GM23248 (cell line): ENCODE measurements at places on chromosomes 5 and 9.
A peak's percentile ranks its signal among the peaks of the same experiment; 100 is the strongest.

DNA sequence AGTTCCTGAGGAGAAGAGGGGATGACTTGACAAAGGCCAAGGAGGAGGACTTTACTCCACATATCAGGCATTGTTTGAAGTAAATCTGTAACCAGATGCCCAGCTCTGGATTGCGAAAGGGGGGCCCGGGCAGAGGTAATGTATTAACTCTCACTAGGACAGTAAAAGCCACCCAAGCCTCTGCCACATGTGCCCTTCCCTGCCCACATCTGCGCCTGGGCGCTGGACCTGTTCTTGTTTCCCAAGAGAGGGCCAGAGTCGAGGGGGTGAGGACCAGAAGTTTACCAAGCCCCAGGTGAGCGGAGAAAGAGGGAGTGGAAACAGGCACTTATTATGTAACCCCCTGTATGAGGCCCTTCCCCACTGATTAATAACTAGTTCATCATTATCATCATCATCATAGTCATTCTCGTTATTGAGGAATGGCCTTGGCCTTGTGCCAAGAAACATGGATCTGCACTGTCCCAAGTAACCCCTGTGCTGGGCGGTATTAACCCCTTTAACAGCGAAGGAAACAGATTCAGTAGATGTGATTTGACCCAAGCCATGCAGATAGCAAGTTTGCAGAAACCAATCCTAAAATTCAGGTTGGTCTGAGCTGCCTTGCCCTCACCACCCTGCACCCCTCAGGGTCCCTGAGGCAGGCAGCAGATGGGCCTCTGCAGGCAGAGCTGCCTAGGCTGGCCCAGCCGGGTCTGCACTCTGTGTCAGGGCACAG, at the start of gene SLC23A1:
SLC23A1 (minus strand) TSS at position 23 of the 718 bp plus-strand sequence. CDS start 44 bp downstream, outside the sequence.
- DNase-seq: peak; percentile 47

- DNase-seq: no peak
Measured at GRCh38 chr5:139065306-139065705, 132.9 kb downstream of the SIL1 start.

- peak; percentile 75 for DNase-seq
Measured at GRCh38 chr5:143824851-143825720, 13.1 kb downstream of the HMHB1 start.

DNA sequence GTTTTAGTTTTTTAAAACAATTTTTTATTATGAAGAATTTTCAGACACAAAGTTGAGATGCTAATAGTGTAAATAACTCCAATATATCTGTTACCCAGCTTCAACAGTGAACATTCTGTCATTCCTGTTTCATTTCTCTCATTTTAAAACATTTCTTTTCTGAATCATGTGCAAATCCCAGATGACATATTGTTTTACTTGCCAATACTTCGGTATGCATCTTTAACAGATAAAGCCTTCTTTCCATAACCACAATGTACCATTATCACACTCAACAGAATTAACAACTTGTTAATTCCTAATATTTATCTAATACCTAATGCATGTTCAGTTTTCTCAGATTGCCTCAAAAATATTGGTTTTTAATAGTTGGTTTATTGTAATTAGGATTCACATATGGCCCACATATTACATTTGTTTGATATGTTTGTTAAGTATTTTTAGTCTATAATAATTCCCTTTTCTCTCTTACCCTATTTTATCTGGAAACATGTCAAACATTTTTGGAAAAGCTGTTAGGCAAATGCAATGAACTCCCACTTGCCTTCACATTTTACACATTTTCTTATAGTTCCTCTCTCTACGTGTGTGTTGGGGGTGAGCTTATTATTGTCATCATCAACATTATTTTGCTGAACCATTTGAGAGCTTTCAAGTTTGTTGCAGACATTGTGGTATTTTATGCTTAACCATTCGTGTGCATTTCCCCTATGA, 58.7 kb upstream of the ANKRD55 start:
- no peak for DNase-seq

- DNase-seq: no peak
Measured at GRCh38 chr5:68180121-68181038, 35.2 kb upstream of the PIK3R1 start.

DNA sequence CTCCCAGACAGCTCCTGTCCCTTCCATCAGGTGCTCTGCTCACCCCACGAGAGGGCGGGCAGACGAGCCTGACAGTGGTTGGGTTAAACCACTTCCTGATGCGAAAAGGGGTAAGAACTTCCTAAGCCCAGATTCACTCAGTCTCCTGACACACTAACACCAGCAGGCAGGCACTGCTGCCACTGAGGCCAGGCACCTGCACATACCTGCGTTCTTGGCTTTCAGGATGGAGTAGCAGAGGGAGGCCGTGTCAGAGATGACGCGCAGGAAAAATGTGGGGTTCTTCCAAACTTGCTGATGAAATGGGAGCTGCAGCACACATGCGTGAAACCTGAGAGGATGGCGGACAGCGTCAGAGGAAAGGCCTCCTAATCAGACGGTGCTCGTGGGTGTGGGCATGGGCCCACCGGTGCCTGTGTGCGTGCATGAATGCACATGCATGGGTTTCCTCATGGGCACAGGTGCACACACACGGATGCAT, 29.9 kb downstream of the SLC6A18 start:
- no peak for DNase-seq

DNA sequence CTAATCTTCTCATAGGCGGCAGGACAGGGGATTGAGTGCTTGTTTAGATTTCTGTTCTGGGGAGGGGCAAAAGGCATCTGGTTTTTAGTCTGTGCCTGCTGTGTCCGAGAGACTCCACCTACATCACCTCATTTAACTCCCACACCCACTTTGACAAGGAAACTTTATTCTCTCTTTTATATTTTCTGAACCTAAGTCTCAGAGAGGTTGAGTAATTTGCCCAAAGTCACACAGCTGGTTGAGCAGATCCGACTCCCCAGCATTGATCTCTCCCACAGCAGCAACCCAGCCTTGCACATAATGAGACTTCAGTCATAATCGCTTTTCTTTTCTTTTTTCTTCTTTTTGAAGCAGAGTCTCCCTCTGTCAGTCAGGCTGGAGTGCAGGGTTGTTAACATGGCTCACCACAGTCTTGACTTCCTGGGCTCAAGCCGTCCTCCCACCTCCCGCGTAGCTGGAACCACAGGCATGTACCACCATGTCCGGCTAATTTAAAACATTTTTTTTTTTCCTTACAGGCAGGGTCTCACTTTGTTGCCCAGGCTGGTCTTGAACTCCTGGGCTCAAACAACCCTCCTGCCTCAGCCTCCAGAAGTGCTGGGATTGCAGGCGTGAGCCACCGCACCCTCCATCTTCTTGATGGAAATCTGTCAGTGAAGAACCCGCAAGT, 36.5 kb upstream of the ANKRD33B start:
- DNase-seq: peak; percentile 56

DNA sequence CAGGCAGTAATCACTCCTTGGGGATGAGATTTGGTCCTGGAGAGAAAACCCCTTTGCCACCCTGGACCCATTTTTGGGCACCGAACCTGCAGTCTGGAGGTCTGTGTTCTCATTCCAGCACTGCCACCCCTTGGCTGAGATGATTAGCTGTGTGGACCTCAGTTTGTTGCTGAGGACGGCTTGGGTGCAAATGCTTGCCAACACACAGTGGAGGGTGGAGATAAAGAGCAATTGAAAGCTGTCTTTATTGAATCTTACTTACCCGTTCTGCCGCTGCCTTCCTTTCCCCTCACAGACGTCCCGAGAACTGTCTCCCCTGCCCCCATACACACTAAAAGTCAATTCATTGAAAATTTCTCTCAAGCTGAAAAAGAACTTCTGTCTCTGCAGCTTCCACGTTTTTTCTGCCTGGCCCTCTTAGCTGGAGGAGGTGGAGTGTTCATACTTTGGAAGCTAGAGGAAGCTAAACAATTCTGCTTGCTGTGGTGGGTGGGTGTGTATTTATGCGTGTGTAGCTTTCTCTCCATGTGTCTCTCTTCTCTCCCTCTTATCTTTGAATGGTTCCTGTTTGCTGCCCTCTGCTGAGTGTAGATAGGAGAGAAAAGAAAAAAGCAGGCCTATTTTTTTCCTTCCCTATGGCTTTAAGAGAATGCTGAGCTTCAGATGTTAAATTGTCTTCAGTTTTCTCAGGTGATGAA, 6.6 kb downstream of the GALNT10 start:
- DNase-seq: no peak

DNA sequence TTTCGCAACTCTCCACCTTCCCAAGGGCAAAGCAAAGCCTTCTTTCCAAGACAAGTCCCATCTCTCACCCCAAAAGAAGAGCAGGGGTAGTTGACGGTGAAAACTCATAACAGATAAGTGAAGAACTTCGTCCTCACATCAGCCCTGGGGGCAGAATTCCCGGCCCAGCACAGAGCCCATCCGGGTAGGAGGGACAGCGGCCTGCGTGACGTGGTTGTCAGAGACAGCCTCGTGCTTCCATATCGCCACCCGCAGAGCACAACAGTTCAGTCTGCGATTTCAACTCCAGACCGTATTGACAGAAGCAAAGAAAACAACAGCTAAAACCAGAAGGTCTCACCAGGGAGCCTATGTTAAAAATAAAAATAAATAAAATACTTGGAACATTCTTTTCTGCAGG, 273.2 kb downstream of the SYK start:
- no peak for DNase-seq

DNA sequence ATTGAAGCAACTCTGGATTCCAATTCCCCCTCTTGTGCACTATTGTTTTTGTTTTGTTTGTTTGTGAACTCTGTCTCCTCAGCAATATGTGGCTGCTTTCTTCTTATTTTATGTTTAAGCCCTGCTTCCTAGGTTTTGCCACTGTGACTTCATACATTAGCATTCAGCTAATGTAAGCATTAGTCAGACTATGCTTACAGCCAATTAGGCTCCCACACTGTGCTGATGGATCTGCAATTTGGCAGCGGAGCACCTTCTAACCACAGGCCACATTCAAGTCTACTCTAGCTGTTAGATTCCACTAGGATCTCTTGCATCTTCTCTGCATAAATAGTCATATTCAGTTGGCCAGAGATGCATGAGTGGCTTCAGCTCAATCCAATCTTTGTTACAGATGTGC, 9.6 kb upstream of the BICD2 start:
- peak; percentile 96 for DNase-seq

GRCh38 chr5:103247118-103247517, 11.4 kb upstream of the MACIR start:
- no peak for DNase-seq

- DNase-seq: peak; percentile 23
Measured at GRCh38 chr9:117247266-117247665, 167.6 kb downstream of the ASTN2 start.

DNA sequence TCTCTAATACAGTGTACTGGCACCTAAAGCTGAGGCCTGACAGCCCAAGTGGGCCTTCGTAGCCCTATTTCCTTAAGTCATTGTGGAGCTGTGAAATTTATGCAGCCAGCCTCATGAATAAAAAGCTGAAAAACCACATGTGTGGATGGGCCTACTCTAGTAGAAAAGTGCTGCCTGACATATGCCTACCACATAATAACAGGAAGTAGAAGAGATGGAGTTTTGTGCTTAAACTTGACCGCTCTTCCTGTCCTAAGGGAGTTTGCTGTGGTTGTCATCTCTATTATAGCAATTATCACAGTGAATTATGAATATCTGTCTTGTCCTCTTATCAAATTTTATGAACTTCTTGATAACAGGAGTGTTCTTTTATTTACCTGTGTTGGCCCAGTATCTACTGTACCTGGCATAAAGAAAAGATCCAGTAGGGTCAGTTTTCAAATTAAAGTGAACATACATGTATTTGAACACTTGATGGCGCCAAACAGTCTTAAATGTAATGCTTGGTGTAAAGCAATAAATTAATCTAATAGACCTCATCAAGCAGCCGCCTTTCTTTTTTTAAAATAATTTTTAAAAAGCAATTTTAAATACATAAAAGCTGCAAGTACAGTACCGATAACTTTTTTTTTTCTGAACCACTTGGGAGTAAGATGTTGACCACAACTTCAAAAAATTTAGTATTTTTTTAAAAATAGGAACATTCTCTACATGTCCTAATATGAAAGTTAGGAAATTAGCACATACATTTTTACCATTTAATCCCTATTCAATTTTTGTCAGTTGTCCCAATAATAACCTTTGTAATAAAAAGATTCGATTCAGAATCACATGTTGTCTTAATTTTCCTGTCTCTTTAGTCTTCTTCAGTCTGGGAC, 51.0 kb downstream of the FKTN start:
- peak; percentile 76 for DNase-seq

- DNase-seq: peak; percentile 66
Measured at GRCh38 chr9:35696520-35697215, 6.9 kb upstream of the TPM2 start.

DNA sequence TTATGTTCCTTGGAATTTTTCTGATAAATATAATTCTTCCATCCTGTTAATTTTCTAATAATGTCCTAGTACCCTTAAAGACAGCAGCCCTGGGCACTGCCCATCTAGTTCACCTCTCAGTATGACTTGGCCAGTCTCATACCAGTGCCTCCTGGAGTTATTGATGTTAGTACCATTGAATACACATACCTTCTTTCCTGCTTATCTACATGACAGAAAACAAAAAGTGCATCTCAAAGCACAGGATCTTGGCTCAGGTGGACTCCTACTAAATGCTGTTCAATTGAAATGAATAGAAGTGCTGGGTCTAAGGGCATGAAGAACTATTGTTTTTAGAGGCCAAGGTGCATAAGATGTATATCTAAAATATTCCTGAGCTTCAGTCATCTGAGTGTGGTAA, 669.7 kb downstream of the NR2F1-AS1 start:
- DNase-seq: no peak

DNA sequence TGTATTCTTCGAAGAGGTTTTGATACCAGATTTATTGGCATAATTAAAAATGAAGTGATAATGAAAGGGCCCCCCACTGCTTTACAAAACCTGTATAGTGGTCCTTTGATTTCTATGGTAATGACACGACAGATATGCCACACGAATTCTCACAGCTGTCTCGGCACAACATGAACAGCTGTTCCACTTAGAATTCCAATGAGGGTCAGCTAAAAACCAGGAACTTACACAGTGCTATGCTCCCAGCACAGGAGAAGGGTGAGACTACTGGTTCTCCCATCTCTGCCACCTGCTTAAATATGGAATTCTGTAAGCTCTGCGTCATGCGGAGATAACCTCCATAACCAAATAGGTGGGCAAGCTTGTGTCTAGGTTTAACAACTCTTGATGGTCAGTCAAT, 183.0 kb upstream of the EFNA5 start:
- no peak for DNase-seq

DNA sequence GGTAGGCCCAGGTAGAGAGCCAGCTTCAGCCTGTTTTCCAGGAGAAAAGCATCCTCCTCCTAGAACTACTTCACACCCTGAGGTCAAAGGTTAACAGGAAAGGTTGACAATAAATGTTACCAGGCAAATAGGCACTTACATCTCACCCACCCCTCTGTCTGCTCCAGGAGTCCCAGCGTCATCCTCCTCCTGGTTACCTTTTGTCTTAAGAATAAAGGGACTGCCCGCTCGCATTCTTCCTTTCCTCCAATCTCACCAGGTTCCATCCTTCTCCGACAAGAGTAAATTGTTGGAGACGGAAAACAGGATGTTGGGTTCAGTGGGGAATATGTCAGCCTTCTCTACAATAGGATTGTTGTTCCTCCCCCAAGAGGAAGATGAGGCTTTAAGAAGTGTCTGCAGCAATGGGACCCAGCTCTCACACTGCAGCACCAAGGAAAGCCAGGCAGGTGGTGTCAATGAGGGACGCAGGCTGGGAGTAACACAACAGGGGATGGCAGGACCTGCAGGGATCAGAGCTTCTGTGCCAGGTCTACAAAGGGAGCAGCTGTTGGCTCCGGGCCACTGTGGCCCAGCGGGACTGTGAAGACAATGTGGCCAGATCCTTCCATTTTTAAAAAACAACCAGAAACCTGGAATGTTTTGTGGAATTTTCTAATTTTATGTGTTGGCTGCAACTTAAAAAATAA, 29.0 kb downstream of the FAT2 start:
- no peak for DNase-seq
